ENCODE measurements at places on chromosomes 3 and 15. TPM values are rescaled to one million over a fixed set of nuclear protein-coding genes. Genes with fewer than 3 reads are reported as not detected.

GRCh38 chr15:28952666-28953491 is 67.1 kb downstream of the APBA2 start:
- H3K36me3 ChIP-seq: no peaks in the 10 kb centered on the region
- peaks cover 19% of the 10 kb centered on the region for H3K4me1 ChIP-seq
- no peak overlapping the region for H3K27ac ChIP-seq
- no peak for DNase-seq
- no peaks in the 10 kb centered on the region for H3K27me3 ChIP-seq
- H3K4me3 ChIP-seq: no peak overlapping the region

DNA sequence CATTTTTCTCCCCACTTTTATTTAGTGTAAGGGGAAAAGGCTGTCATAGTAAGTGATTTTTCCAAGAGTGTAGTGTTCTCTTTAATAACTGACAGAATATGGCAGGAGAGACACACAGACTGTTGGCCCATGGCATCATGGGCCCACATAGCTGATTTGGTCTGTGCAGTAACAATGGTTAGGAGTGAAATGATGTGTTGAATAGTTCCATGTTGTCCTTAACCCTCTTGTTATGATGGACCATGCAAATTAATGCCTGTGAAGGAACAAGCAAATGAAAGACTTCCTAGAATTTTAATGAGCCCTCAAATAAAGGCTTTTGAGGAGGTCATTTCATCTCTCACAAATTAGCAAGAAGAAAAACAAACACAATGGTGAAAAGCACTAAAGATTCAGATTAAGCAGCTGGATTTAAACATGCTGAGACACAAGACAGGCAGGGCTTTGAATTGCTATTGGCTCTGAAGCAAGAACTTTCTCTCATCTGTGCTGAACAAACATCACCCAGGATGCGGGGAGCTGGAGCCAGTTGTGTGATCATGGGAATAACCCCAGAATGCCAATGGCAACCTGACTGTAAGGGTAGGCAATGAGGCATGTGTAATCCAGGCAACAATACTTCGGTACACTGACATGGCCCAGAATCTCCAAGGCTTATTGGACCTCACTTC is 136.7 kb upstream of the VEPH1 start:
- peak; percentile 8 for DNase-seq
- no peak overlapping the region for H3K27ac ChIP-seq
- no peaks in the 10 kb centered on the region for H3K27me3 ChIP-seq
- H3K36me3 ChIP-seq: no peaks in the 10 kb centered on the region

DNA sequence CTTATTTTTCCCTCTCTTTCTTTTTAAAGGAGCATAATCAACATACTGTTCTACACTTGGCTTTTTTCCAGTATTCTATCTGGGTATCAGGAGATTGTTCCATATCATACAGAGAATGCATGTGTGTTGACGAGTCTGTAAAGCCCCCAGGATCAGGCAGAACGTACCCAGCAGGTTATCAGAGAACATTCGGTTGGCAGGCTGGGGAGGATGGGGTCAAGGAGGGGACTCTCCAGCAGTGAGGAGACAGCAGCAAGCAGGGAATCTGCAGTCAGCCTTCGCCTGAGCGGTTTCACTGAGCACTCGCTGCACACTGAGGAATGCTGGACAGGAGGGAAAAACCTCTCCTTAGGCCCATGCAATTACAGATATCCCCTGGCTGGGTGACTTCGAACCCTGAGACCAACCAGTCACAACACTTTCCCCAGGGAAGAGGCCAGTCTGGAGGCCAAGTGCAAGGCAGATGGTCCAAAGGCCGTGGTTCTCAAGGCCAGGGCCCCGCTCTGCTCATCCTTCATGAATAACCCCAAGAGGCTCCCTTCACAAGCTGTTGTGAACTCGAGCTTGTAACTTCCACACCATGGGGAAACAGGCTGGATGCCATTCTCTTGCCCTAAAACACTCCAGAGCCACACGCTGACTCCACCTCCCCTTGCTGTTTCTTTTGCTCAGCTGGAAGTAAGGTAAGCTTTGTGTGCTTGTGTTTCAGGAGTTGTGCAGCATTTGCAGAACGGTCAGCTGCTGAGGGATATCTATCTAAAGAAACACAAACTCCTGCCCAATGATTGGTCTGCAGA is 60.1 kb downstream of the PXYLP1 start:
- H3K27me3 ChIP-seq: no peaks in the 10 kb centered on the region
- no peak for DNase-seq
- no peak overlapping the region for H3K27ac ChIP-seq
- no peaks in the 10 kb centered on the region for H3K36me3 ChIP-seq
- no peaks in the 10 kb centered on the region for H3K4me1 ChIP-seq
- no peak overlapping the region for H3K4me3 ChIP-seq

DNA sequence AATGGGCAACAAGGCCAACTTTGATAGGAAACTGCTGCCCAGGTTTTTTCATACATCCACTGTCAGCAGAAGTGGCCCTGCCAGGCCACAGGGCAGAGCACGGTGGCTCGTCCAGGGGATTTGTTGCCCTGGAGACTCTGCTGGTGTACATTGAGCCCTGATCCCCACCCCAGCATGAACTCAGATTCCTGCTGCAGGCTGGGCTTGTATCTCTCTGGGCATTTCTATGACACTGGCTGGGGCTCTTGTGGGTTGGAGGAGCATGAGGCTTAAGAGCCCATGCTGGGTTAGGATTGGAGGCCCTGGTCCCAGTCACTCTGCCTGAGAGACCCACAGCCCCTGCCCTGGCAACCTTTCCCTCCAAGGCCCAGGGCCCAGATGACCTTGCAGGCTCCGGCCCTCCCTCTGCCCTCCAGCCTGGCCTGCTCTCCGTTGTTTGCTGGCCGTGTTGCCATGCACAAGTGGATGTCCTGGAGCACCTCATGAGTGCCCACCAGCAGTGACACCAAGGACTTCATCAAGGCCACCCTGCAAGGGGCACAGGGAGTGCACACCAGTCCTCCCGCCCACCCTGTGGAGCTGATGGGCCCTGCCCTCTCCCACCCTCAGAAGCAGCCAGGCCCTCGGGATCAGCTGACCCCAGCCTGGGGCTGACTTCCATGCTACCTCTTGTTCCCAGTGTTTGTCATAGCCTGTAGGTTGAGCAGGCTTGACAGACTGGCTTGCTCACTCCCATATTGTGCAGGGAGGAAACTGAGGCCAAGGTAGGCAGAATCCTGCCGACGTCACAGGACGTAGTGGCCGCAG is 58.2 kb downstream of the ZNF445 start:
- no peaks in the 10 kb centered on the region for H3K36me3 ChIP-seq
- DNase-seq: peak; percentile 25
- H3K27ac ChIP-seq: no peak overlapping the region
- H3K4me3 ChIP-seq: no peak overlapping the region
- no peaks in the 10 kb centered on the region for H3K27me3 ChIP-seq

DNA sequence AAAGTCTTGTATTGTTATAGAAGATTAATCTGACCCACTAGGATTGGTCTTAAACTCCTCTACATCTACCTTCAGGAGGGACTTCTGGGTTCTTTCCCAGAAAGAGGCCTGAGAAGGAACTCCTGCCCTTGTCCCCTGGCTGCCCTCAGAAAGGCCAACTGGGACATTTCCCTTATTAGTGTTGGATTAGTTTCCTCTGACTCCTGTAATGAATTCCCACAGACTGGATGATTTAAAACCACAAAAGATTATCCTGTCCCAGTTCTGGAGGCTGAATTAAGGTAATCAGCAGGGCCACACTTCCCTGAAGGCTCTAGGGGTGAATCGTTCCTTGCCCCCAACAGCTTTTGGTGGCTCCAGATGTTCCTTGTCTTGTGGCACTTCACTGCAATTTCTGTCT is 102.8 kb upstream of the NMNAT3 start:
- H3K27me3 ChIP-seq: no peaks in the 10 kb centered on the region
- H3K36me3 ChIP-seq: no peaks in the 10 kb centered on the region
- DNase-seq: no peak
- no peak overlapping the region for H3K4me3 ChIP-seq
- H3K4me1 ChIP-seq: no peaks in the 10 kb centered on the region

- H3K4me1 ChIP-seq: peaks cover 28% of the 10 kb centered on the region
- H3K4me3 ChIP-seq: no peak overlapping the region
- H3K36me3 ChIP-seq: no peaks in the 10 kb centered on the region
- H3K27ac ChIP-seq: no peak overlapping the region
- DNase-seq: no peak
- no peaks in the 10 kb centered on the region for H3K27me3 ChIP-seq
Measured at GRCh38 chr15:59349680-59350420, 22.8 kb downstream of the MYO1E start.

- H3K36me3 ChIP-seq: no peaks in the 10 kb centered on the region
- H3K4me3 ChIP-seq: no peak overlapping the region
- peaks cover 25% of the 10 kb centered on the region for H3K27me3 ChIP-seq
- H3K27ac ChIP-seq: no peak overlapping the region
Measured at GRCh38 chr3:10917176-10917575, 75.4 kb upstream of the SLC6A1 start.

- H3K27me3 ChIP-seq: no peaks in the 10 kb centered on the region
- H3K27ac ChIP-seq: no peak overlapping the region
- no peak for DNase-seq
Measured at GRCh38 chr3:55704521-55704920, 217.4 kb upstream of the WNT5A start.

- no peak overlapping the region for H3K4me3 ChIP-seq
- H3K4me1 ChIP-seq: no peaks in the 10 kb centered on the region
- DNase-seq: no peak
- no peak overlapping the region for H3K27ac ChIP-seq
Measured at GRCh38 chr15:40721701-40722100, 26.7 kb downstream of the RAD51 start.

- no peak for DNase-seq
- H3K4me1 ChIP-seq: no peaks in the 10 kb centered on the region
- H3K4me3 ChIP-seq: no peak overlapping the region
- H3K36me3 ChIP-seq: no peaks in the 10 kb centered on the region
- no peak overlapping the region for H3K27ac ChIP-seq
Measured at GRCh38 chr3:113600418-113601182, 68.2 kb downstream of the SIDT1 start.

DNA sequence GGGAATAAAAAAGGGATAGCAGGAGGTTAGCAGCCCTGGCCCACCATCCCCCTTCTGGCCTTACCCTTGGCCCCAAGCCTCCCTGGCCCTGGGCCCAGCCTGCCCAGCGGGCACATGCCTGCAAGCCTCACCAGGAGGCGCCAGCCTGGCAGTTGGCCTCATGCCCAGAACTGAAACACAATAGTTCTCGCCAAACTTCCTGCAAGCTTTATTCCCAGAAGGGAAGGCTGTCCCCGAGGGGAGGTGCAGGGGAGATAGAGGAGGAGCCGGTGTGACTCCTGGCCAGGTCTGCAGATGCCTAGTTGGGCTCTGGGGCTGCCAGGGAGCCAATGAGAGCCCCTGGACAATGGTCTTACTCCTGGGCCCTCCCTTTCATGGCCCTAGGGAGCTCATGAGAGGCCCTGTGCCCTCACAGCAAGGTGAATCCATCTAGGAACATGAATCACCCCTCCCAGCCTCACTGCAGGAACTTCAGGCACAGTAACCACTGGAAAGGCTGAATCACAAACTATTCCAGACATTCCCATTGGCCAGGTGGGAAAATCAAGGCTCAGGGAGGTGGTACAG is 4.0 kb downstream of the CCDC33 start:
- no peak overlapping the region for H3K4me3 ChIP-seq
- no peaks in the 10 kb centered on the region for H3K36me3 ChIP-seq
- H3K27me3 ChIP-seq: no peaks in the 10 kb centered on the region
- no peak overlapping the region for H3K27ac ChIP-seq
- no peak for DNase-seq

DNA sequence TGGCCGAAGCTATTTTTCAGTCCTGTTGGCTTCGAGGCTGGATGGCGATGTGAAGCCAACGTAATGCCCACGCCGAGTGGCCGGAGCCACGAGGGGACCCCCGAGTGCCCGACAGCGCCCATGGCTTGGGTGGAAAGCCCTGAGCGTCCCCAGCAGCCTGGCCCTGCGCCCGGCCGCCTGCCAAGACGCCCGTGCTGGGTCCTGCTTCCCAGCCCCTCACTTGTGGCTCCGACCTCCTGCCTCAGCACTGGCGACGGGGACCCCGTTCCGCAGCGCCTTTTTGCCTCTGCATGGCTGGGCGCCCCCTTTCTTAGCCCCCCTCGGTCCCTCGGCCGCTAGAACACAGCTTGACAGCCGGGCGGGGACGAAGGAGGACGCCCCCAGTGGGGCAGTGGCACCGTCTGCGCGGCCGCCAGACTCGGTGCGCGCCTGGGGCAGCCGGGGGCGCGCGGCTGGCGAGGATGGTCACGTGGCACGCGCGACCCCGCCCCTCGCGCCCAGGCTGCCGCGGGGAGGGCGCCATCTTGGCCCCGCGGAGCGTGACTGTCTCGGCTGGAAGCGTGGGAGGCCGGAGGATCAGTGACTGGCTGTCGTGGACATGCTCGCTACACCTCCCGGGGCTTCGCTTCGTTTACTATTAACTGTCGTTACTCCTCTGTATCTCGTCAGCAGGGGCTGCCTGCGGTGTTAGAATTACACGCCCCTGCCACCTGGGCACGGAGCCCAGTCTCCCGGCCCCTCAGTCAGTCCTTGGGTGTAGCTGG is 626 bp upstream of the GPR176 start:
- peak overlapping the region; percentile 92 for H3K4me3 ChIP-seq
- DNase-seq: peak; percentile 90
- no peaks in the 10 kb centered on the region for H3K36me3 ChIP-seq
- H3K4me1 ChIP-seq: peaks cover 17% of the 10 kb centered on the region
- no peak overlapping the region for H3K27ac ChIP-seq

- H3K27ac ChIP-seq: no peak overlapping the region
- H3K4me1 ChIP-seq: no peaks in the 10 kb centered on the region
- H3K4me3 ChIP-seq: no peak overlapping the region
- no peaks in the 10 kb centered on the region for H3K36me3 ChIP-seq
- H3K27me3 ChIP-seq: no peaks in the 10 kb centered on the region
- no peak for DNase-seq
Measured at GRCh38 chr3:4849739-4850138, 129.5 kb upstream of the BHLHE40 start.

DNA sequence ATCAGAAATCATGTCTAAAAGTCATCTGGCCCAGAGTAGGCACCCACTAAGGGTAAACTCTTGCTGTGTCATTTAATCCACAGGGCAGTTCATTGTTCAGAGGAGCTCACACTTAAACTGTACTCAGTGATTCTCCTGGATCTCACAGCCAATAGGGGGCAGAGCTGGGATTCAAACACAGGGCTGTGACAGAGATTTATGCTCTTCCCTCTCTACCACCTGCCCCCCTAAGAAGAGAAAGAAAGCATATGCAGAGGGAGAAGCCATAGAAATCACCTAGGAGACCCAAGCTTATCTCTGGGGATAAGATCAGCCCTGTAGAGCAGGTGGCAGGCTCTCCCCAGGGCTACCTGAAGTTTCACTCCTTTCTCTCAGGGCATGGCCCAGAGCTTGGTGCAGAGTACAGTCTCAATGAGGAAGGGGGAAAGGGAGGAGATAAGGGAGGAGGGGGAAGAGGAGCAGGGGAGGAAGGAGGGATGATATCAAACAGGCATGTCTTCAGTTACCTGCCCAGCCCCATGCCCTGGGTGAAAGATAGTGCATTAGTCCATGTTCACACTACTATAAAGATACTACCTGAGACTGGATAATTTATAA is 51.8 kb upstream of the ADPGK start:
- DNase-seq: peak; percentile 60
- no peaks in the 10 kb centered on the region for H3K27me3 ChIP-seq
- no peak overlapping the region for H3K27ac ChIP-seq
- H3K4me3 ChIP-seq: no peak overlapping the region

- peak; percentile 40 for DNase-seq
- H3K4me1 ChIP-seq: peaks cover 5% of the 10 kb centered on the region
- H3K27ac ChIP-seq: no peak overlapping the region
- no peaks in the 10 kb centered on the region for H3K27me3 ChIP-seq
Measured at GRCh38 chr15:90598031-90598577, 68.4 kb downstream of the CRTC3 start.

SLC24A5 gene
- total RNA-seq: not detected

ANKUB1 gene
- total RNA-seq: not detected

ITIH3 gene
- total RNA-seq: not detected

SCN11A gene
- total RNA-seq: 0.81 TPM
